Nasal cavity respiratory epithelium epithelial cell of viscerocranial mucosa (primary cell): ENCODE measurements at places on chromosomes 1 and 21. TPM values are rescaled to one million over a fixed set of nuclear protein-coding genes. Genes with fewer than 3 reads are reported as not detected.

The SPATA17 gene
- total RNA-seq = 0.34 and 1.9 TPM in 2 replicates

The SLC1A7 gene
- total RNA-seq = not detected in 2 replicates

The TNNT2 gene
- total RNA-seq = 0.68 and 1.3 TPM in 2 replicates

The PALMD gene
- 1.7 and 15.5 TPM in 2 replicates for total RNA-seq

The CENPF gene
- total RNA-seq = 0.85 and 1.0 TPM in 2 replicates

The DDX20 gene
- total RNA-seq = 15.4 and 18.2 TPM in 2 replicates

The ASAP3 gene
- 2.7 and 10.5 TPM in 2 replicates for total RNA-seq

The NUF2 gene
- 0.07 and 0.68 TPM in 2 replicates for total RNA-seq

The OR2T29 gene
- not detected in 2 replicates for total RNA-seq

The FCGR2B gene
- not detected in 2 replicates for total RNA-seq

The C1orf210 gene
- 5.5 and 5.8 TPM in 2 replicates for total RNA-seq

The FAAP20 gene
- 22.2 and 24.6 TPM in 2 replicates for total RNA-seq

The TNN gene
- total RNA-seq = not detected in 2 replicates

The PHLDA3 gene
- total RNA-seq = 215 and 334 TPM in 2 replicates

The TRPM2 gene
- total RNA-seq = 0.14 TPM in 1 of 2 replicates, not detected in the other

The TNFAIP8L2 gene
- not detected in 2 replicates for total RNA-seq

The NBPF19 gene
- total RNA-seq = 10.9 and 20.6 TPM in 2 replicates

The VSIG8 gene
- 0.34 TPM in 1 of 2 replicates, not detected in the other for total RNA-seq

The DLGAP3 gene
- total RNA-seq = under 0.01 TPM in 1 of 2 replicates, not detected in the other

The TNFRSF9 gene
- total RNA-seq = 0.64 and 2.7 TPM in 2 replicates

The ERICH3 gene
- total RNA-seq = not detected in 2 replicates

The CLDN19 gene
- total RNA-seq = 0.07 TPM in 1 of 2 replicates, not detected in the other

The TBX15 gene
- total RNA-seq = under 0.01 TPM in 2 replicates

The SWT1 gene
- 3.8 and 5.1 TPM in 2 replicates for total RNA-seq

The HHIPL2 gene
- total RNA-seq = under 0.01 and 0.07 TPM in 2 replicates

The TMEM35B gene
- total RNA-seq = 4.1 and 12.9 TPM in 2 replicates

The GPR61 gene
- total RNA-seq = under 0.01 TPM in 1 of 2 replicates, not detected in the other

The ADGRL2 gene
- total RNA-seq = 38.6 and 49.5 TPM in 2 replicates

The ELF3 gene
- 23.2 and 49.3 TPM in 2 replicates for total RNA-seq

The GUCA2A gene
- total RNA-seq = not detected in 2 replicates

The AADACL4 gene
- not detected in 2 replicates for total RNA-seq

The SLC5A9 gene
- total RNA-seq = 0.07 TPM in 1 of 2 replicates, not detected in the other

The GIPC2 gene
- 0.50 and 0.68 TPM in 2 replicates for total RNA-seq

The HENMT1 gene
- 2.2 and 2.4 TPM in 2 replicates for total RNA-seq

The HLX gene
- 0.07 TPM in 1 of 2 replicates, not detected in the other for total RNA-seq

The CFHR2 gene
- not detected in 2 replicates for total RNA-seq

The NAV1 gene
- 2.4 and 9.1 TPM in 2 replicates for total RNA-seq

The TMEM82 gene
- total RNA-seq = not detected in 2 replicates

The CDCA8 gene
- total RNA-seq = 0.43 and 0.68 TPM in 2 replicates

The EXTL1 gene
- under 0.01 TPM in 1 of 2 replicates, not detected in the other for total RNA-seq

The SSR2 gene
- 168 and 426 TPM in 2 replicates for total RNA-seq

The CSF1 gene
- total RNA-seq = 0.68 and 11.7 TPM in 2 replicates

The NFASC gene
- 0.34 and 1.1 TPM in 2 replicates for total RNA-seq

The LCE3C gene
- not detected in 2 replicates for total RNA-seq

The LCE1C gene
- total RNA-seq = 0.34 TPM in 1 of 2 replicates, not detected in the other

The BSND gene
- under 0.01 TPM in 2 replicates for total RNA-seq

The COL24A1 gene
- total RNA-seq = under 0.01 and 0.21 TPM in 2 replicates

The C1orf122 gene
- 18.6 and 21.2 TPM in 2 replicates for total RNA-seq

The SPRR2G gene
- 2.1 TPM in 1 of 2 replicates, not detected in the other for total RNA-seq

The GNL2 gene
- 96.2 and 116 TPM in 2 replicates for total RNA-seq

The HES2 gene
- total RNA-seq = 174 and 222 TPM in 2 replicates

The TCHH gene
- under 0.01 and 0.14 TPM in 2 replicates for total RNA-seq

The TSSK3 gene
- total RNA-seq = 0.28 and 0.34 TPM in 2 replicates

The PROK1 gene
- total RNA-seq = not detected in 2 replicates

The KIRREL1 gene
- 44.4 and 85.4 TPM in 2 replicates for total RNA-seq
